ENCODE measurements at places on chromosomes 5 and 9.

- no peak for DNase-seq
These were observed 69.4 kb downstream of the SREK1 start for GRCh38 chr5:66213533-66213932.

DNA sequence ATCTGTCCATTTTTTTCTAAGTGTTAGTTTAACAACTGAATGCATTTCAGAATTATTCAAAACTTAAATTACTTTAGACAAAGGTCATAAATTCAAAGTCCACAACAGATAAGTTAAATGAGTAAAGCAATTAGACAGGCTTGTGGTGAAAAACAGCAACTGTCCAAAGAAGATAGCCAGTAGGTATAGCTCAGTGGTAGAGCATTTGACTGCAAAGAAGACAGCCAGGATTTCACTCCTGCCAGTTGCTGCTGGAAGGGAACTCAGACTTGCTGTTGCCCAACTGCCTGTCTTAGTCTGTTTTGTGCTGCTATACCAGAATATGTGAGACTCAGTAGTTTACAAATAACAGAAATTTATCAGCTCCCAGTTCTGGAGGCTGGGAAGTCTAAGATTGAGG, 10.0 kb downstream of the FANCC start:
- no peak for DNase-seq

DNA sequence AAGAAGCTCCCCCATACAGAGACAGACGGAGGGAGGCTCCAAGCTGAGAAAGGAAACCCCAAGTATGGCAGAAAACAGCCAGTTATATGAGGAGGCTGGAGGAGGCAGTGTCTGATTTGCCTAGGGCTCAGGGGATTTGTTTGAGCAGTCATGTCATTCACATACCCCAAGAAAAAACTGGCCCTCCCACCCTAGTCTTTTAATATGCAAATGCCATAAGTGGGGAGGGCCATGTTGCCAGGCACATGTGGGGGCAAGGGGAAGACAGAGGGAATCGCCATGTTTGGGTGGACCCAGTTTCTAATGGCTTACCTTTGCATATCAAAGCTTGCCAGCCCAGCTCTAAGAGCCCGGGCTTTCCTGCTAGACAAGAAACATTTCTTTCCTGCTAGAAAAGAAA, 1163.8 kb downstream of the TAF11L14 start:
- DNase-seq: no peak

- no peak for DNase-seq
These were observed 73.5 kb downstream of the NR6A1 start for GRCh38 chr9:124697326-124698200.

- no peak for DNase-seq
These were observed 1768.9 kb upstream of the CDH9 start for GRCh38 chr5:28807195-28807729.

DNA sequence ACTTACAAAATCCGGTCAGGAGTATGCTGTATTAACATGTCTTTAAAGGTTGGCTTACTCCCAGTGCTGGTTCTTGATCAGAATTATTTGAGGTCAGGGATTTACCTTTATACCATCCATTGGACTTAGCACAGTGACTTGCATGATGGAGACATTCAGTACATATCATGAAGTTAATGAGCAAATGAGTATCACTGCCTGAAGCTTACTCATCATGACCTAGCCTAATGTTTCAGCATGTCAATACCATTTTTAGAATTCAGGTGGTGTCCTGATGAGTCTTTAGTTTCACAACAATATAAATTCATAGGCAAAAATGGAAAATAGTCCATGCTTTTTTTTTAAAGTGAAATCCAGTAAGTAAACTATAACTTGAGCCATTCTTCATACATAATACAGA, 226.0 kb upstream of the C9orf72 start:
- DNase-seq: no peak

DNA sequence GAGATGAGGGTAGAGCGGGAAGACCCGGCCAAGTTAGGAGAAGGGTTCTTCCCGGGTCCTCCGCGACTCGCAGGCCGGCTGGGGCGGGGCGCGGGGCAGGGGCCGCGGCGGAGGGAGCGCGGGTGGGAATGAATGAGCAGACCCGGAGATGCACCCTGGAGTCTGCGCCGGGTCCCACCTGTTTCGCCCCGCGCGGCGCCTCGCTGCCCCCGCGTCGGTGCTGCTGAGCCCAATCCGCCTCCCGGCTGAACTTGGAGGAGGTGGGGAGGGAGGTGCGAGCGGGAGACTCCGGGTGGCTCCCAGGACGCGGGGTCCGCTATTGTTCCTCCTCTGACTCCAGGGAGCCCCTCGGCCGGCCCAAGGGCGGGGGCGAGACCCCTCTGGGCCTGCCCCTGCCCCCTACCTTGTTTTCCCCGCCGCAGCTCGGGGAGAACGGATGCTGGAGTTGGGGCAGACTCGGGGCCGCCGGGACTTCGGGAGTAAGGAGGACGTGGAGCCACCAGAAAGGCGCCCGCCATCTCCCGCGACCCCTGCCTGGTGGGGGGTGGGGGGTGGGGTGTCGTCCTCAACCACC, 659 bp downstream of the RAI14 start:
- DNase-seq: no peak

GRCh38 chr5:10310066-10310779, 2.5 kb upstream of the CMBL start:
- no peak for DNase-seq

GRCh38 chr9:15187589-15187988, 119.4 kb downstream of the TTC39B start:
- DNase-seq: no peak

DNA sequence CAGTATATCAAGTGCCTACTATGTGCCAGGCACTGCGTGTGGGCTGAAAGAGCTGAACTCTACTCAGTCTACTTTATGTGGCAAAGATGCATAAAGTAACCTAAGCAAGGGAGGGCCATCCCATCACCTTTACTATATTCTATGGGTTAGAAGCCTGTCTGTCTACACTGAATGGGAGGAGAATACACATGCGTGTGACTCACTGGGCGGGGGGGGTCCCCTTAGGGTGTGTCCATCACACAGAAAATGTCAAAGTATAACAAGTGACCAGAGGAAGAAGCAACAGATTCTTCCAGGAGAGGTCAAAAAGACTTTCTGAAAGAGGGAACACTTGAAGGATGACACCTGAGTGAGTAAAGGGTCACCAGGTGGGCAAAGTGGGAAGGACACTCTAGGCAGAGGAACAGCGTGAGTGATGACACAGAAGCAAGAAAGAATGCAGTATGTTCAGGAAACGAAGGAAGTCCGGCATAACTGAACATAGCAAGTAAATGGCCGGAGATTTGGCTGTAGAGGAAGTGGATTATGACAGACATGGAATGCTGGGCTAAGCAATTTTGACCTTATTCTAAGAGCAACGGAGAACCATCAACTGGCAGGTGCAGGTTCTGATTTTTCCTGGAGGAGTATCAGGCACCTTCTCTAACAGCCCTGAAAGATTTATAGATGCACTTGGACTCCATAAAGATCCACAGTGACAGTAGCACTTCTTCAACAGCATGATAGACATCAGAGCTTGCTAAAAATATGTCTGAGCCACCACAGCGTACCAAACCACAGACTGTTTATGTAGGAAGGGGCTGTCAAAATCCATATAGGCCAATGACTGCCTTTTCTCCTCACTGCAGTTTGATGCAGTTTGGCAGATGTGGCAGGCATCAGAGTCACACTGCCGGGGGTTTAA, 8.0 kb upstream of the WHRN start:
- no peak for DNase-seq

- no peak for DNase-seq
These were observed 48.8 kb upstream of the EDIL3 start for GRCh38 chr5:84433461-84433860.

DNA sequence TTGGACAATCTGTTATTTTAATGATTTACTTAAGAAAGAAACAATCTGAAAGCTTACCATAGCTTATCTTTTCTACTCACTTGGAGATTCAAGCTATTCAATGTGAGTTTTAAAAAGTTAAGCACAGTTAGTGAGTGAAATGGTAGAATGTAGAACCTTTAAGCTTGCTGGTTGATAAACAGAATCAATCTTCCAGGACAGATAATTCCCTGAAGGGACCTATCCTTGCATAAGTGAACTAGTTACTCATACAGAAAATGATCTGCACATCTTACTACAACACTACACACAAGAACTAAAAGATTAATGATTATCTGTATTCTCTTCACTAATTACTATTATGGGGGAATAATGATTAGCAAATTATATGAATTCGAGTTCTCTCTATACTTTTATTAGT, 165.6 kb downstream of the PALM2AKAP2 start:
- no peak for DNase-seq

Data from fibroblast of skin of left quadriceps (primary cell).